ENCODE measurements at places on chromosomes 13 and 19.

GRCh38 chr13:24038405-24038804 lies 122.1 kb upstream of the SPATA13 start:
- DNase-seq, result no peak

- DNase-seq, result no peak
Measured at GRCh38 chr13:75352641-75353327, 129.2 kb downstream of the TBC1D4 start.

- no peak for DNase-seq
Measured at GRCh38 chr19:48639483-48640375, 2.5 kb upstream of the DBP start.

DNA sequence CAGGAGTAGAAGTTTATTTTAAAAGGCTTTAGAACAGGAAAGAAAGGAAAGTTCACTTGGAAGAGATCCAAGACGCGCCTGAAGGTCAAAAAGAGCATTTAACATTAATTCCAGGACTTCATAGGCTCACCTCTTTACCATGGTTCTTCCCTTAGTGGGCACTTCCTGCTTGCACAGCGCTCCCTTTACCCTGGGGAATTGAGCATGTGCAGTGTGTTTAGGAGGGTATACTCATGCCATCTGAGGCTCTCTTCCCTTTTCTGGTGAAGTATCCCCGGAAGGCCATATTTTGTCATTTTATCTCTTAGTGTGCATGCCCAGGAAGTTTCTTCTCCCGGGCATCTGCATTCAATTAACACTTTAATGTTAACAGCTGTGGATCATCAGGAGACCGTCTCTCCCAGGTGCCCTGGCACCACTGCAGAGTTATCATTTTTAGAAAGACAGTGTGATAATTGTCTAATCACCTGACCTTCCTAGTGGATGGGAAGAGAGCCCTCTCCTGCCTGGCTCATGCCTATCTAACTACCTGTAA lies 66.1 kb upstream of the ABCC4 start:
- no peak for DNase-seq

DNA sequence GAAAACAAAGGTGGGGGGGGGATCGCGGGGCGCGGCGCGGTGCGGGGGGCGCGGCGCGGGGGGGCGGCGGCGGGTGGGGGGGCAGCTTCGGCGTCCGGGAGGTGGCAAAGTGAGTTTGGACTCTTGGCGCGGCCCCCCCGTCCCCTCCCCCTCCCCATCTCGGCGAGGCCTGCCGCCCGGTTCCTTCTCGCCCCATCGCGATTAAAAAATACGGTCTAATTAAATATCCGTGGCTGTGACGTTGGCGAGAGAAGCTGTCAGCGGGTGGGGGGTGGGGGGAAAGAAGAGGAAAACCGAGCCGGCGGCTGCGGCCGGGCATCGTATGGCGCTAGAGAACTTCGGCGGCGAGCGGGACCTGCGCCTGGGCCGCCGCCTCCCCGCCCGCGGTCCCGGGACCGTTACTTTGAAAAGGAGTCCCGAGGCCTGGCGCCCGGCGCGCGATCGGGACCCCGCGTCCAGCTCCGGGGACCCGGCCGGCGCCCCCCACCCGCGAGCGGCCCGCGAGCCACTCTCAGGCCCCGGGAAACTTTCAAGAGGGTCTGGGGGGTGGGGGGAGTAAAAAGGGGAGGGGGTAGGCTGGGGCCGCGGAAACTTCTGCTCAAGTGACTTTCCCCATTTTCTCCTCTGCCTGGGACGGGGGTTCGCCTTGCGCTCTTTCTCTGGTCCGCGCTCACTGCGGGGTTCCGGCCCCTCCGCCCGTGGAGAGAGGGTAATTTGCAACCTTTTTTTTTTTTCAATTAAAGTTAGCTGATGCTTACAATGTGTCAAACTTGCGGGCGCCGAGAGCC lies 146.3 kb upstream of the ZNF536 start:
- DNase-seq, result peak; percentile 35

GRCh38 chr13:79404985-79405384 lies 1.1 kb downstream of the RBM26 start:
- DNase-seq, result no peak

DNA sequence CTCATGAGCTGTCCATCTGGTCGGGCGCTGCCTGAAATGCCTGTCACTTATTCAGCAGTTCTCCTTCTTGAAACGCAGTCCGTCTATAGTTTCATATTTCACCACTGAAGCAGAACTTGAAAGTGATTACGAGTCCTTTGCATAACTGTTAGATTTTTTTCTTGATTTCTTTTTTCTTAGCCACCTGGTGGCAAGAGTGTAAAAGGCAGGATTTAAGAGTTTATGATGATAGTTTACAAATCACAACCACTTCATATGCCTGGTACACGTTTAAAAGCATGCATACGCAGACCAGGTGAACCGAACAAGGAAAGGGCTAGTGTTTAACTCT lies 45.8 kb downstream of the GGACT start:
- peak; percentile 5 for DNase-seq

GRCh38 chr13:21175656-21176214 lies 617 bp downstream of the SKA3 start:
- no peak for DNase-seq

- no peak for DNase-seq
Measured at GRCh38 chr13:30924721-30925120, 7.7 kb upstream of the TEX26 start.

DNA sequence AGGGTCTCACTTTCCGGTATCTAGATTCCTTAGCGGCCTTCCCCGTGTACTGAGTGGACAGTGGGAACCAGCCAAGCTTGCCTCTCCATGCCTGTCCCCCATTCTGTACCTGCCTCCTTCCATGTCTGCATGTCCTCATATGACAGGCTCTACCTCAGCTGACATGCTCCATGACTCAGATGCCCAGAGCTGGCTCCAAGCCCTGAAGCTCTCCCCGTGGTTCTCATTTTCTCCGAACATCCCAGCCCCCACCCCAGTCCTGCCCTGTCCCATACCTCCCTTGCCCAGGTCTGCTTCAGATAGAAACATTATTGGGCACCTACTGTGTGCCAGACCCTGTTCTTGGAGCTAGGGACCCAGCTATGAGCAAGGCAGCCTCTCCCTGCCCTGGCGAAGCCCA lies 17.1 kb upstream of the SHFL start:
- DNase-seq, result no peak

DNA sequence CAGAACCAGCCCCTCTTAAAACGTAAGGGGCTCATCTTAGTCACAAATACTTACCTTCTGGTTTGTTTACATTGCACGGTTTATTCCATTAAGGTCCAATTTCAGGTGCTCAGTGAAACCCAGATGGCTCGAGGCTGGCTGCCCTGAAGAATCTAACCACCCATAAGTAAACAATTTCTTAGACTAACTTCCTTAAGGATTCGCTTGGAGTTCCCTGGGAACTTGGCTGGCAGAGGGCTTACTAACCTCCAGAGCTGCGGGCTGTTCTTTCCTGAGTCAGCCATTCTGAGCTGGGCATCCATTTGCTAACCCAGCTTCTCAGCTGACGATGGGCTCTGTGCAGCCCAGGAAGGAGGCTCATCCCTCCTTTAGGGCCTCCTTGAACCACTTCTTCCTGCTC lies 262.1 kb downstream of the FGF9 start:
- peak; percentile 22 for DNase-seq

DNA sequence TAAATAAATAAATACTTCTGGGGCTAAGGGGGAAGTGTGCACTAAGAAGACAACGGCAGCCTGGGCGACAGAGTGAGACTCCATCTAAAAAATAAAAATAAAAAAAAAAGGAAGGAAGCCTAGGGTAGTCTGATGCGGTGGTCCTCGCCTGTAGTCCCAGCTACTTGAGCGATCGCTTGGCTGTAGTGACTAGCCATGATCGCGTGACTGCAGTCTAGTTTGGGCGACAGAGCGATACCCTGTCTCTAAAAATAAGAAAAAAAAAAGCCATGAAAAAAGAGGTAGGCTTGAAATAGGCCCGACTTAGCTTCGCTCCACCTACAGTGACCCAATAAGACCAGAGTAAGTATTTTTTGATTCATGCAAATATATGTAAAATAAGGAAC lies 661 bp upstream of the BABAM1 start:
- no peak for DNase-seq

DNA sequence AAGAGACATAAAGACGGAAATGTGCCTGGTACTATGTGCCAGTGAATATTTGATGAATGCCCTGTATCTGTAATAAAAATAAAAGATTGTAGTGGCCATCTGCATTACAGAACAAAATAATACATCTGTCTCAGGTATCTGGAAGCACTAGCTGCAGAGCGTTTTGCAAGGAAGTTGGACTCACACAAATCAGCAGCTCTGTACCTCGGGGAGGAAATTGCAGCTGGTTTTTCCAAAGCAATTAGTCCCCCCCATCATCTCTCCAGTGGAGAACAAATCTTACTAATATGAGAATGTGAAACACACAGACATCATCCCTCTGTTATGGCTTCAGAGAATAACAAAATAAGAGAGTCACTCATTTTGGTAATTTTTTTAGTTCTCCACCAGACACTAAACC lies 245.3 kb downstream of the ITGBL1 start:
- DNase-seq, result no peak

DNA sequence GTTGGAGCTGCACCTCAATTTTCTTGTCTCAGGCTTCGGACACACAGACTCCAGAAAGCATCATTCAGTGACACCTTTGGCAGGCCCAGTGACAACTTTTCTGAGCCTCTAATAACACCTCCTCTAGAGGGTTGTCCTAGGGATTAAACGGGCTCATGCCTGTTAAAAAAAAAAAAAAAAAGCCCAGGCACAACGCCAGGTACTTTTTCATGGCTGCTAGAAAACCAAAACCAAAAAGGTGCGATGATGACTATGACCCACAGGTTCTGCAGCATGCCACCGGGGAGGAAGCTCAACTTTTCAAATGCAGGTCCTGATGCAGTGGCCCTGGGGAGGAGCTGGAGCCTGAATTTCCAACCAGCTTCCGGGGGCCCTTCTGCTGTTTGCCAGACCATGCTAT lies 184.2 kb downstream of the ABCC4 start:
- no peak for DNase-seq

DNA sequence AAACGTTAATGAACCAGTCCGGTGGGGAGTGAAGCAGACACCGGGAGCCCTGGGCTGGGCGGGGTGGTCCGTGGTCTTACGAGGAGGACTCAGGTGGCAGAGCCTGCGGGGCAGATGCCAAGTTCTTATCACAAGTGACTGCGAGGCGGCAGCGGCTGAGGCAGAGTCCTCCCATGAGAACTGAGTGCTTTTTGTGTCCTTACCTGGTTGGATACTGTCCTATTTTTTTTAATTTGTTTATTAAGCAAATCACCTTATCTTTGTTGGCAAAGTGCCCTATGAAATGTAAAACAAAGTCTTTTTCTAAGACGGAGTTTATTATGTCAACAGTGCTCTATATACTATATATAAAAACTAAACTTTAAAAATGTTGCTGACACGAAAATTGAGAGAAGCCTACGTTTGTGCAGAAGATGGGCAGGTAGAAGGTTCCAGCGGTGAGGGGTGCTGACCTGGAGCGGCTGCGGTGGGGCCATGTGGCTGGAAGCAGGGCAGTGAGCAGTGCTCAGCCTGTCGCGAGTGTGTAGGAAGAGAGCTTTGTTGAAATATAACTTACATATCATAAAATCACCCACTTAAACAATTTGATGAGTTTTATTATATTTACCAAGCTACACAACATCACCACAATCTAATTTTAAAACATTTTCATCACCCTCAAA lies 82.2 kb downstream of the ATP11A start:
- DNase-seq, result peak; percentile 18

DNA sequence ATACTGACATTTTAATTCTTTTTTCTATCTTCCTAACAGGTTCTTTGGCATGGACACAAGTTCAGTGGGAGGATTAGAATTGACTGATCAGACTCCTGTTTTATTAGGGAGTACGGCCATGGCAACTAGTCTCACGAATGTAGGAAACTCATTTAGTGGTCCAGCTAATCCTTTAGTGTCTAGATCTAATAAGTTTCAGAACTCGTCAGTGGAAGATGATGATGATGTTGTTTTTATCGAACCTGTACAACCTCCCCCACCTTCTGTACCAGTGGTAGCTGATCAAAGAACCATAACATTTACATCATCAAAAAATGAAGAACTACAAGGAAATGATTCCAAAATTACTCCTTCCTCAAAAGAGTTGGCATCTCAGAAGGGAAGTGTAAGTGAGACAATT lies 34.5 kb downstream of the ZMYM2 start:
- no peak for DNase-seq

- no peak for DNase-seq
Measured at GRCh38 chr13:113176822-113177221, 18.4 kb downstream of the PROZ start.

- no peak for DNase-seq
Measured at GRCh38 chr19:1468274-1468820, 10.7 kb downstream of the C19orf25 start.

- DNase-seq, result no peak
Measured at GRCh38 chr13:46605825-46606554, 53.0 kb downstream of the LRCH1 start.

DNA sequence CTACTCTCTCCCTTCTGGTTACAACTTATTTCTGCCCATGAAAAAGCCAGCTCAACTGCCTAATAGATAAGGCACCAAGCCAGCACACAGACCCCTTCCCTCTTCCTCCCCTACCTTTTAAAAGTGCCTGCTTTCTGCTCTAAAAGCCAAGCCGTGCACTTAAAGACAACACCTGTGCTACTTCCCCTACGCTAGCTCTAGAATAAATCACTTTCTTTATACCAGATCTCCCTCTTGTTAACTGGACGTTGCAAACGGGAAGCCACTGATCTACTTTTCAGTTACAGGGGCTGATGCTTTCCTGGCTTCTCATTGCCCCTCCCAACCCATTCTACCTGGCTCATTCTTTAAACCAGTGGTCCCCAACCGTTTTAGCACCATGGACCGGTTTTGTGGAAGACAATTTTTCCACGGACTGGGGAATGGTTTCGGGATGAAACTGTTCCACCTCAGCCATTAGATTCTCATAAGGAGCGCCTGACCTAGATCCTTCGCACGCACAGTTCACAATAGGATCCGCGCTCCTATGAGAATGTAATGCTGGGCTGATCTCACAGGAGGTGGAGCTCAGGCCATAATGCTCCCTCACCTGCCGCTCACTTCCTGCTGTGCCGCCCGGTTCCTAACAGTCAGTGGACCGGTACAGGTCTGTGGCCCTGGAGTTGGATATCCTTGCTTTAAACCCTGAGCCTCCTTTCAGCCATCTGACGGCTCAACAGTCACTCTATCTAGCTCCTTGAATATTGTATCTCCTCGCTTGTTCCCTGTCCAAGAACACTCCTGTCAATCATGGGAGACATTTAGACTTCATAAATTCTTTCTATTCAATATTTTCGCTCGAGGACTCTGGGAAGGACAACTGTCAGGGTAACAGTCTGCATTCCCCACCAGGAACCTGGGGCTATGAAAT lies 841 bp upstream of the ZNF223 start:
- DNase-seq, result peak; percentile 78

GRCh38 chr13:112655913-112656312 lies 33.9 kb upstream of the ATP11A start:
- no peak for DNase-seq

All from NCI-H1105 treated with DMSO at 0.1 percent for 48 hours (cell line).